ENCODE measurements at places on chromosomes 7 and 10.

DNA sequence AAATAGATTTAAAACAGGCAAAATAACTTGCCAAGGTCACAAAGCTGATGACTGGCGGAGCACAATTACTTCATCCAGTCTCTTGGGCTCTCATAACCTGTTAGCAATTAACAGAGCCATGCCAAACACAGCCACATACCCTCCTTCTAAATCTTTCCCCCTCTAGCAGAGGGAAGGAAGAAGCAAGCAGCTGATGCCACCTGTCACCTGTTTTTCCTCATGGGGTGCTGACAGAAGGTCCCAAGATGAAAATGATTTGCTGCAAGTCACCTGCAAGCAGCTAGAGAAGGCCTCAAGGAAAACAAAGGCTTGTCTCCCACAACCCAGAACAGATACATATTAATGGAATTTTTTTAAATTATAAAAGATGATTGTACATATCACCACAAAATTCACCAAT is 117.8 kb downstream of the GFRA1 start:
- DNase-seq = no peak

- no peak for DNase-seq
Observed at GRCh38 chr7:123789206-123789784, 40.5 kb upstream of the WASL start.

DNA sequence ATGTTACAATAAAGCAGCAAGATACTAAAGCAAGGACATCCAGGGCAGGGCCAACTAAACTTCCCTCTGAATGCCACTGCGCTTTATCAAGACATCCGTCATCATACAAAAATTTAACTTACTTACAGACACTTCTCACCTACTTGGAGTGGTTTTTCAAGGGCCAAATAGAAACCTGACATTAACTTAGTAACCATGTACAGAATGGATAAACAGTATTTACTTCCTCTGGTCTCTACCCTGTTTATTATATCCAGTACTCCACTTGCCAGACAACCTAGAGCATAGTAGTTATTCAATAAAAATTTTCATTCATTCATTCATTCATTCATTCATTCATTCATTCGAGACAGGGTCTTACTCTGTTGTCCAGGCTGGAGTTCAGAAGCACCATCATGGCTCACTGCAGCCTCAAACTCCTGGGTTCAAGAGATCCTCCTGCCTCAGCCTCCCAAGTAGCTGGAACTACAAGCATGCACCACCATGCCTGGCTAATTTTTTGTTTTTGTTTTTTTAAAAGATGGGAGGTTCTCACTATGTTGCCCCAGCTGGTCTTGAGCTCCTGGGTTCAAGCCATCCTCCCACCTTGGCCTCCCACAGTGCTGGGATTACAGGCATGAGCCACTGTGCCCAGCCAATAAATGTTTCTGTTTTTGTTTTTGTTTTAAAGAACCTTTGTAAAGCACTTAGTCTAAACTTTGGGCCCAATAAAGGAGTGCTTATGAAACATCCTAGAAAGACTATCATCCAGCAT is 19.0 kb downstream of the SMURF1 start:
- no peak for DNase-seq

GRCh38 chr7:121485467-121486243 is 89.5 kb upstream of the FAM3C start:
- DNase-seq = peak; percentile 63

DNA sequence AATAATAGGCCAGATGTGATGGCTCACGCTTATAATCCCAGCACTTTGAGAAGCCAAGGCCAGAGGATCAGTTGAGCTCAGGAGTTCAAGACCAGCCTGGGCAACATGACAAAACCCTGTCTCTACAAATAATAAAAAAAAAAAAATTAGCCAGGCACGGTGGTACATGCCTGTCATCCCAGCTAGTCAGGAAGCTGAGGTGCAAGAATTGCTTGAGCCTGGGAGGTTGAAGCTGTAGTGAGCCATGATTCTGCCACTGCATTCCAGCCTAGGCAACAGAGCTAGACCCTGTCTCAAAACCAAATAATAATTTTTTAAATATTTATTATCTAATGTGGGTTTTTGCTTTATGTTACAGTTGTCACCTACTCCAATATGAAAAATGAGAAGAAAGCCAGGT is 178.9 kb downstream of the ADK start:
- DNase-seq = peak; percentile 25

DNA sequence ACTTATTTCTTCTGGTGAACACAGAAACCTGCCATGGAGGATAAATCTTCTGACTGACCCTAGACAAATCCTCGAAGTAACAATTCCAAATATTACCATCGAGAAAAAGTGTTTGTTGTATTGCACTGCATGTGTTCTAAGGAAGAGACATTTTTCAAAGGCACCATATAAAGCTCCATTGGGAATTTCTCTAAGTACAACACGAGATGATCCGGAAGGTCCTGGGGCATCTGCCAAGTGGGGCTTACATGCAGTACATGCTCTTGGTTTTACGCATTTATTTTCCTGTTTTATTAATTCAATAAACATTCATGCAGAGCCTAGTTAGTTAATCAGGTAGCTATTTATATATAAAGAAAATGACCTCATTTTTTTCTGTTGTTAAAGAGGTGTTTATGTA is 692.0 kb upstream of the IGFBP3 start:
- DNase-seq = no peak

DNA sequence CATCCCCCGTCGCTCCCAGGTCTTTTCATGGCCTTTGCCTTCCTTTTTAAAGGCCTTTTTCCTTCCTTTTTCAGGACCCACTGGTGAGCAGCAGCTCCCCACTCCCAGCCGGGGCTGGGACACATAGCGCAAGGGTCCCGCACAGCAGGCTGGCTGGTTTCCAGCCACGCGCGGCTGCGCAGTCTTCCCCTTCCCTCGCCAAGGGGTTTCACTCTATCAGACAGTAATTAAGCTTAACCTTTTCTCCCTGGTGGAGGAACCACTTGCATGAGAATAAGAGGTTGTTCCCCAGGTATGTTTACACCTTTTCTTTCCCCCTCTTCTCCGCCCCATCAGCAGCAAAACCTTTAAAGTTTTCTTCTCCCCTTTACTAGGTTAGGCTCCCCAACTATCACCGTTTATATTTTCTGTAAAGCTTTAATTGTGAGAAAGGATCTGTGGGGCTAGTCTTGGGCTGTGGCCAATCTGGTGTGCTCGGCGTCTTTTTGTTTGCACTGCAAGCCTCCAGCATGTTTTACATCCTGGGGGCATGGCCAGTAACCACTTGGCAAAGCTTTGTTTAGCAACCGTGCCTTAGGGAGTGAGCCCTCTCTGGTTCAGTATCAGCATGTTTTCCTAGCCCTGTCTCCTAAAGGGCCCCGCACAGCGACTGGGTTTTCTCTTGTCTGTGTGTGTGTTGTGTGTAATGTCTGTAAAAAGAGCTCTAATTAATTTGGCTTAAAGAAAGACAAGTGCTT is 219.6 kb downstream of the PHF14 start:
- peak; percentile 59 for DNase-seq

- DNase-seq = no peak
Observed at GRCh38 chr10:131063311-131063710, 248.2 kb downstream of the TCERG1L start.

DNA sequence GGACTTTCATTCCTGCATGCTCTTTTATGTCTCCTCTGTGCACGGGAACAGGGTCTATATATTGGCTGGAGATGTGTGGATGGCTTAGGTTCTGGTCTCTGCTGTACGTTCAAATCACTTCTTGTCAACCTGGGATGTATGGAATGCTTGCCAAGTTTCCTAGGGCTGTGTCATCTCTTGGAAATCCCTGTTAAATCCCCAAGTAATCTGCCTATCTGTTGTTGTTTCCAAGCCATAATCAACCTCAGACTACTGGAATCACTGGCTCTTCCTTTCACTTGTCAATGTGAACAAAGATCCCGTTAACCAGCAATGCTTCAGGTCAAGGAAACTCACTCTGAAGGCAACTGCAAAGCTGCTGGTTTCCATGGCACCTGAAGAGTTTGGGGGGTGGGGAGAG is 93.3 kb upstream of the FAM171A1 start:
- no peak for DNase-seq

- no peak for DNase-seq
Observed at GRCh38 chr7:73451780-73452398, 18.3 kb downstream of the FZD9 start.

DNA sequence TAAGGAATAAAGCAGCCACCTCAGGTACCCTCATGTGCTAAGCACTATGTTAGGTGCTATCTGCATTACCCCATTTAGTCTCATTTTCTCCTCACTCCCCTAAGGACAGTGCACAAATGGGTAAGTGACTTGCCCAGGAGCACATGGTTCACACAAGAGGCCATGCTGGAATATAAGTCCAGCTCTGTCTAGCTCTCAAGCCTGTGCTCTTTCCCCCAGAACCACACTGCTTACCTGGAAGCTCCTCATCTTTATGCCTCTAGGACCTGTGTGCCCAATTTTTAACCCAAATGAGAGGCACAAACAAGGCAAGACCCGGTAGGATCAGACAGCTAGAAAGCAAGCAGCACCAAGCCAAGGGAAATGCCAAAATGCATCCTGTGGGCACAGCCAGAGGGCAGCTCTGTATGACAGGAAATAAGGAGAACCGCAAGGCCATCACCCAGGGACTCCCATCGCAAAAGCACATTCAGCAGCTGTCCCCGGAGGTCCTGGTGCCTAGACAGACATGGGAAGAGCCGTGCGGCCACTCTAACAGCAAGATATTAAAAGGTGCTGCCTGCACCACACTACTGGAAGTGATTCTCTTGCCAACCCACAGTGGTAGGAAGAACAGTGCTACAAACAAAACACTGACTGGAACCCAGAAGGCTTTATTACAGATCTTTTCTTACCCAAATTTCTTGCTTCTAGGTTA is 88.1 kb downstream of the GSAP start:
- peak; percentile 25 for DNase-seq

GRCh38 chr7:154973381-154973780 is 29.5 kb downstream of the PAXIP1 start:
- DNase-seq = no peak
